Type B pancreatic cell (in vitro differentiated cells): ENCODE measurements at places on chromosomes 12 and 14. TPM values are rescaled to one million over a fixed set of nuclear protein-coding genes. Genes with fewer than 3 reads are reported as not detected.

Gene MGAT4C
- total RNA-seq, result 6.3 and 8.0 TPM in 2 replicates

Gene TAS2R43
- 0.36 and 1.0 TPM in 2 replicates for total RNA-seq

Gene ADAMTS20
- total RNA-seq, result 1.2 and 3.1 TPM in 2 replicates

Gene LRP1
- total RNA-seq, result 96.4 and 138 TPM in 2 replicates

Gene PRKD1
- 7.3 and 16.3 TPM in 2 replicates for total RNA-seq

Gene TGFB3
- total RNA-seq, result 19.2 and 45.3 TPM in 2 replicates

Gene PLA2G1B
- total RNA-seq, result not detected in 2 replicates

Gene KCNMB4
- total RNA-seq, result 3.9 and 8.4 TPM in 2 replicates

Gene RNASE2
- not detected in 2 replicates for total RNA-seq

Gene PRKAG1
- 58.7 and 66.3 TPM in 2 replicates for total RNA-seq

Gene JKAMP
- total RNA-seq, result 25.7 and 39.5 TPM in 2 replicates

Gene NKX2-1
- 7.4 and 9.3 TPM in 2 replicates for total RNA-seq

Gene RTL1
- total RNA-seq, result 1.5 and 5.4 TPM in 2 replicates

Gene MYBPC1
- 5.2 and 18.0 TPM in 2 replicates for total RNA-seq

Gene CEBPE
- not detected in 2 replicates for total RNA-seq

Gene KRT79
- total RNA-seq, result not detected in 2 replicates

Gene GLIPR1L1
- not detected in 2 replicates for total RNA-seq

Gene TMEM30B
- 12.2 and 25.3 TPM in 2 replicates for total RNA-seq

Gene LRCOL1
- total RNA-seq, result not detected in 2 replicates

Gene TMEM253
- total RNA-seq, result 1.8 and 2.9 TPM in 2 replicates

Gene FAM186B
- 0.14 and 0.21 TPM in 2 replicates for total RNA-seq

Gene FGD4
- 26.7 and 47.6 TPM in 2 replicates for total RNA-seq

Gene CLEC2A
- total RNA-seq, result not detected in 2 replicates

Gene PSMA3
- total RNA-seq, result 170 and 173 TPM in 2 replicates

Gene HPD
- total RNA-seq, result 0.92 TPM in 1 of 2 replicates, not detected in the other

Gene SMARCD1
- 55.0 and 100 TPM in 2 replicates for total RNA-seq
